ENCODE measurements at places on chromosomes 5 and 9.

DNA sequence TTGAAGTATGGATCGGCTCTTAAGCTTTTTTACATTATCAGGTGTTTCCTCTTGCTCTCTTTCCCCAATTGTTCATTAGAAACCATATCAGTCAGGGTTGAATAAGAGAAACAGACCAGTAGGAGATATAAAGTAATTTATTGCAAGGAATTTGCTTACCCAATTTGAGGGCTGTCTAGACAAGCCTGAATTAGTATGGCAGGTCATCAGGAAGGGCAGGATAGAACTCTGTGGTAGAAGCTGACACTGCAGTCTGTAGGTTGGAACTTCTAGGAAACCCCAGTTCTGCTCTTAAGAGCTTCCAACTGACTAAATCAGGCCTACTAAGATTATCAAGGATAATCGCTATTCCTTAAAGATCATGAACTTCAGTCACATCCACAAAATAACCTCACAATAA, 24.3 kb downstream of the ISOC1 start:
- DNase-seq: no peak

- DNase-seq: no peak
Observed at GRCh38 chr5:137195483-137195882, 303.6 kb downstream of the SPOCK1 start.

- no peak for DNase-seq
Observed at GRCh38 chr5:132050136-132050535, 10.3 kb upstream of the IL3 start.

- no peak for DNase-seq
Observed at GRCh38 chr9:136732444-136733178, 10.1 kb downstream of the LCN10 start.

GRCh38 chr5:172144931-172145869, 42.8 kb downstream of the STK10 start:
- DNase-seq: no peak

- DNase-seq: no peak
Observed at GRCh38 chr5:111997308-111997707, 240.3 kb upstream of the NREP start.

DNA sequence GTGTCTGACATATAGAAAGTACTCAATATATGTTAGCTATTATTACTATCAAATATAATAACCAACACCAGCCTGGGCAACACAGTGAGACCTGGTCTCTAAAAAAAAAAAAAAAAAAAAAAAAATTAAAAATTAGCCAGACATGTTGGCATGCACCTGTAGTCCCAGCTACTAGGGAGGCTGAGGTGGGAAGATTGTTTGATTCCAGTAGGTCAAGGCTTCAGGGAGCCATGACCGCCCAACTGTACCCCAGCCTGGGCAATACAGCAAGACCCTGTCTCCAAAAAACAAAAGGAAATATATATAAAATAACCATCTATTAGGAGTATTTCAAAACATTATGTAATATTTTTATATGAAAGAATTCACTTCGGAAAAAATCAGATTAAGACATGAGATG, 40.6 kb downstream of the CLINT1 start:
- DNase-seq: no peak

DNA sequence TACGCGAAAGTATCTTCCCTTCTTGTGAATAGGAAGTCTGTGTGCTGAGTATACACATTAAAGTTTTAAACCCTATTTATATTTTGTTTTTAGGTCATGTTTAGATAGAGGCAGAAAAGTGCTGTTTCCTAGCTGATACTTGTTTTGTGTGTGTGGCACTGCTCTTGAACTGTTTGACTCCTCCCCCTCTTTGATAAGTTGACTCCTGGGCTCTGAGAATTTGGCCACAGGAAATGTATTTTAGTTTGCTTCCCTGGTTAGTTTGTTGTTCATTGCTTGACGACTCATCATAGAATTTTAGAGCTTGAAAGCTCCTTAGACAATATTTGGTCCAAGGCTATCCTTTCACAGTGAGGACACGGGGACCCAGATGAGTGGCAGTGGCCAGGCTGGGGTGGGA, 2.0 kb upstream of the CDC14B start:
- DNase-seq: no peak

GRCh38 chr9:126290871-126291270, 35.8 kb upstream of the MVB12B start:
- no peak for DNase-seq

DNA sequence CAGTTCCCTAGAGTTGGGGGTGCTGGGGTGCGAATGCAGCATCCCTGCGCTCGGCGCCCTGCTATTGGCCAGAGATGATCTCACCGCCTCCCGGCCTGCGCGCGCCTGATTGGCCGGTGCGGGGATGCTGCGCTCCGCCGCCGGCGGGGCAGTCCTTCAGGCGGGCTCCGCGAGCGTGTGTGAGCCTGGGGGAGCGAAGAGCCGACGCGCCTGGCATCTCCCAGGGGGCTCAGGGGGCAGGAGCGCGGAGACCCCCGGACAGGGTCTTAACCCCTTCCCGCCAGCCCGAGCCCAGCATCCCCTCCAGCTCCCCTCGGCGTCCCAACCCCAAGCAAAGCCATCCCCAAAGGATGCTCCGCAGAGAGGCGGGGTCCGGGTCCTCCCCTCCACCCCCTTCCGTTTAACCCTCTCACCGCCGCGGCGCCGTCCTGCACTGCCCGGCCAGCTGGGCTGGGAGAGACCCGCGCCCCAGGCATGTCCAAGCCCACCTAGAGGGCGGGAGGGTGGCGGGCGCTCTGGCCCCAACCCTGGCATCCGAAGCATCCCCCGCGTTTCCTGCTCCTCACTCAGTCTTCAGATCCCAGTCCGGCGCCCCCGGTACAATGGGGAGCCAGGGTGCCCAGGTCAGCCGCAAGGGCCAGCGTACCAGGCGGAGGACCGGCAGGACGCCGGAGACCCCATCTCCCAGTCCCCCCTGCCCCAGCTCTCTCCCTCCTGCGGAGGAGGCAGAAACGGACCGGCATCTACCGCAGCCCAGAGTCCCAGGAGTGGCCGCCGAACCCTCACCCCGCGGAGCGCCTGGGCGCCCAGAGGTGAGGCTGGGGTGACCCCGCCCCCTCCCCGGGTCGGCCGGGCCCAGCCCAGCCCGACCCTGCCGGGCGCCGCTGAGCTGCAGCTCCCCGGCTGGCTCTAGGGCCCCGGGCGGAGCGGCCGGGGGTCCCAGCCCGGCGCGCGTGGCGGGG, 19.3 kb upstream of the TOR2A start:
- DNase-seq: no peak

All from NCI-H1436 treated with DMSO at 0.1 percent for 48 hours (cell line).